ENCODE measurements at places on chromosomes 12 and 14.

- no peak for DNase-seq
Observed at GRCh38 chr12:26275313-26276131, 80.1 kb downstream of the SSPN start.

DNA sequence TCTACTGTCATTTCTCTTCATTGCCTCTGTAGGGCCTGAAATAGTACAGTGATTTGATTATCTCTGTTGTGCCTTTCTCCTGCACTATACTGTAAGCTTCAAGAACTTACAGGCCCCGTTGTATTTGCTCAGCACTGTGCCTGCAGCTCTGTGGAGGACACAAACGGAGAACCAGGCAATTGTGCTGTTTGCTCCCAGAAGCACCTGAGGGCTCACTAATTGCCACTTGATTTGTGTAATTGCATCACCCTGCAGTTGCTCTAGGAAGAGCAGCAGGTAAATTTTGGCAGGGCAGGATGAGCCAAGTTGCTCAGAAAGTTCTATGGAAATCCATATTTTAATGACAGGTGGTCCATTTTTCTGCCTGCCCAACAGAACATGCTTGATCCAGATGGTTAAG is 11.6 kb upstream of the KRT82 start:
- DNase-seq: no peak

GRCh38 chr14:73333031-73333430 is 95.7 kb downstream of the PAPLN start:
- no peak for DNase-seq

DNA sequence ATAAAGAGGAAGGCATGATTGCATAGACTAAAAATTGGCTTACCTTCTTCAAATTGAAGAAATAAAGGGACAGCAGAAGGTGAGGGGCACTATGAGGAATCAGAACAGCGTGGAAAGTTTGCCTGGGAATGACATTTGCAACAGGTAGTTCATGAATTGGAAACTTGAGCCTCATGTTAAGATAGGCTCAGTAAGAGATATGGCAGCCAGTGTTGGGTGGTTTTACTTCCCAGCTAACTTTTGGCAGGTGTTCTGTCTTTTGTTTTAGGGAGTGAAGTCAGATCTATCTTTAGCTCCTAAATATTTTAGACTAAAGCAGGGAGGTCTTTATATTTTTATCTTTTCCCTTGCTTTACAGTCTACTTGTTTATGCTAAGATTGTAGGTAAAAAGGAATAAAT is 122.4 kb downstream of the ANO6 start:
- no peak for DNase-seq

DNA sequence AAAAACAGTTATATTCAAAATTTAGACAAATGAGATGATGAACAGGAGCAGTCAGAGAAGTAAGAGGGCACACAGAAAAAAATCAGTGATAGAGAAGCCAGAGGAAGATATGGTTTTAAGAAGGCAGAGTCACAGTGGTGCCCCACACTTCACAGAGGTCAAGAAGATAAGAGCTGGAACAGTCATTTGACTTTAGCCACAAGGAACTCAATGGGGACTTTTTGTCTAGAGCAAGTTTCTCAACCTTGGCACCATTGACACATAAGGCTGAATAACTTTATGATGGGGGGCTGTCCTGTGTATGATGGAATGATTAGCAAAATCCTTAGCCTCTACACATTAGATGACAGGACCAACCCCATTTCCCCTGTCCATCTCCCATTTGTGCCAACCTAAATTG is 172.8 kb upstream of the PLEKHG7 start:
- no peak for DNase-seq

DNA sequence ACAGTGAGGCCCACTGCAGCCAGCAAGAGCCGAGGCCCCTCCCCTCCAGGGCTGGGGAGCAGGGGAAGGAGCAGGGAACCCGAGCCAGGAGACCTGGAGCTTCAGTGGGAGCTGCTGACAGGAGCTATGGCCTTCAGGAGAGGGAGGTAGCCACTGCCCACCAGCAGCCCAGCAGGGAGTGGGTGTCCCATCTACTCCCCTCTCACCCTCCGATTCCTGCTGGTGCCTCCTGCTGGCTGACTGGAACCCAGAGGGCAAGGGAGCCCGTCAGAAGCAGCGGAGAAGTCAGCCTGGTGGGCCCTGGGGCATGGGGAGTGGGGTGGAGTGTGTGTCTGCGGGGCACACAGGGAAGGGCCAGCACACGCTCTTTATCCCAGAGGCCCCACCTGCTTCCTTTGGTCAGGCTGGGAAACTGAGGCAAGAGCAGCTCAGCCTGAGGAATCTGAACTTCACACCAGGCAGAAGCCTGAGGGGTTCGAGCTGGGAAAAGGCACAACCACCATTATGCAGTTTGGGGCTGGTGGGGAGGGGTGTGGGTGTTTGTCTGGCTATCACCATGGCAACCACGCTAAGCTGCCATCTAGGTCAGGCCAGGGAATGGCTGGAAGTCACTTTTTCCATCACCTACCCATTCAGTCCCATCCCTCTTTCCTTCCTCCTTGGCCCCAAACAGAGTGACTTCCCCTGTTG is 36.8 kb upstream of the PLEKHG6 start:
- DNase-seq: no peak

- no peak for DNase-seq
Observed at GRCh38 chr14:51691176-51691575, 39.5 kb downstream of the FRMD6 start.

- no peak for DNase-seq
Observed at GRCh38 chr12:100490056-100490455, 16.4 kb downstream of the NR1H4 start.

GRCh38 chr14:51807356-51807755 is 53.1 kb upstream of the GNG2 start:
- no peak for DNase-seq

GRCh38 chr14:79275292-79275655 is 936.0 kb downstream of the DIO2 start:
- no peak for DNase-seq

DNA sequence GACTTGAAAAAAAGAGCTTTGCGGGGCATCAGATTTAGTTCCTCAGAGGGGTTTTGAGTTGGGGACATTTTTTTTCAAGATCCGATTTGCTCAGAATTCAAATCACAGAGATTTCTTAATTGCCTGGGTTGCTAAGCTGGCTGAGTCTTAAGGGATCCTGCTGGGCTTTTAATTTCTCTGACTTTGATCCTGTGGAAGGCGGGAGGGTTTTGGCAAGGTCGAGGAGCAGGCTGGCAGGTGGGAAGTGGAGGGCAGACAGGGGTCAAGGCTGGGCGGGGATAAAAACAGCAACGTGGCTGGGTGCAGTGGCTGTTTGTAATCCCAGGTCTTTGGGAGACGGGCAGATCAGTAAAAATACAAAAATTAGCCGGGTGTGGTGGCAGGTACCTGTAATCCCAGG is 33.5 kb upstream of the CCDC63 start:
- no peak for DNase-seq

- no peak for DNase-seq
Observed at GRCh38 chr12:2054091-2055018, 1.6 kb downstream of the CACNA1C start.

DNA sequence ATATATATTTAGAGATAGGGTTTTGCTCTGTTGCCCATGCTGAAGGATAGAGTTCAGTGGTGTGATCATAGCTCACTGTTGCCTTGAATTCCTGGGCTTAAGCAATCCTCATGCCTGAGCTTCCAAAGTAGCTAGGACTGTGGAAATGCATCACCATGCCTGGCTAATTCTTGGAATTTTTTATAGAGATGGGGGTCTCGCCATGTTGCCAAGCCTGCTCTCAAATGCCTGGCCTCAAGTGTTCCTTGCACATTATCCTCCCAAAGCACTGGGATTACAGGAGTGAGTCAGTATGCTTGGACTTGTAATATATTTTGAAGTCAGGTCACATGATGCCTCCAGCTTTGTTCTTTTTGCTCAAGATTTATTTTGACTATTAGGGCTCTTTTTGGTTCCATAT is 178.0 kb downstream of the RPAP3 start:
- no peak for DNase-seq

- no peak for DNase-seq
Observed at GRCh38 chr12:41367726-41368405, 179.7 kb downstream of the PDZRN4 start.

DNA sequence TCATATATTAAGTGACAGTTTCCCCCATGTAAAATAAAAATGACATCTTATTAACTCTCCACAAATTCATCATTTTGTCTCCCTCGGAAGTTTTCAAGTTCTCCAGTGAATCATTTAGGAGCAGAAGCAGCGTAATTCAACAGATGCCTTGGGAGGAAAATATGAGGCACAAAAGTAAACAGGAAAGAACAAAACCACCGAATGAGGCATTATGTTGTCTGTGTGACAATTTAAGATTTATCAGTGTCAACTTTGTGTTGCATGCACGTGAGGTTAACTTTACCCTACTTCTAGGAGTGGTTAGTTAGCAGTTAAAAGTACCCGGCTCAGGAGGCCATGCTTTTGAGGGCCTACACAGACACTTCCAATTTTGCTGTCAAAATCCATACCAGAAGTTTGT is 258.6 kb downstream of the IPO8 start:
- no peak for DNase-seq

DNA sequence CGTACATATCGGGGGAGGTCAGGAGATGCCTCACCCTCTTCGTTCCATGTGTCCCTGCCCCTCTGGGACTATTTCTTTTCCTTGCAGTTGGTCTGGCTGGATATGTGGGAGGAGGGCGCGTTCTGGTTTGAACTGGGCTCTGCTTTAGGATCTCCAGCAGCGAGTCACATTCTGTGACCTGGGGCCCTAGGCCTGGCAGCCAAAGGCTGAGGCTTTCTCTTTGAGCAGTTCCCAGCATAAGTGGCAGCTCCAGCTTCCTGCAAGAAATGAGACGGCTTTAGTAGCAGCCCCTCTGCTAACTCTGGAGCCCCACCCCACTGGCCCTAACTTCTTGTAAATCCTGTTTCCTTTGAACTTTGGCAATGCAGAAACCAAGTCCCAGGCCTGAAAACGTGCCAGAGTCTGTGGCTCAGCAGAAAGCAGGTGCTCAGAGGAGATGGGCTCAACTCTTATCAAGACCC is 274.8 kb downstream of the DPF3 start:
- no peak for DNase-seq

- no peak for DNase-seq
Observed at GRCh38 chr12:45988264-45988663, 2.1 kb downstream of the SCAF11 start.

DNA sequence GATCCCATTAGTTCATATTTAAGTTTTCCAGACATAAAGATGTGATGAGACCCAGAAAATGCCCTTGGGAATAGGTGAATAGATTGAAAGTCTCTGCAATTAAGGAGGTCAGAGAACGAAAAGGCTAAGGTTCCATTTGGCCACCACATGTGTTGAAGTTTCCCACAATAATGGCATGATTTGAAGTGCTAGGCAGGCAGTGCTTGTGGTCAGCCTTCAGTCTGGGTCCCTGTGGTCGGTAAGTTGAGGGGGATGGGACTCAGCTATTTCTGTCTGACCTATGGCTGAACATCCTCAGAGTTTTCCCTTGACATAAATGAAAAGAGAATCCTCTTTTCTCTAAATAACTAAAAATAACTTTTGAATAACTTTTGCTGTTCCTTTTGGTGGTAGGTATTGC is 92.4 kb downstream of the PELI2 start:
- no peak for DNase-seq

- DNase-seq: no peak
Observed at GRCh38 chr12:121980191-121980891, 41.3 kb upstream of the BCL7A start.

- DNase-seq: no peak
Observed at GRCh38 chr12:132071040-132071810, 72.9 kb downstream of the DDX51 start.

GRCh38 chr14:56374421-56374820 is 205.2 kb upstream of the TMEM260 start:
- DNase-seq: no peak
